Activated T-helper 1 cell treated with anti-CD3 and anti-CD28 coated beads, Interleukin-2, amount 50 U/mL, for 16 hours (primary cell): ENCODE measurements at places on chromosomes 2 and 18.

- DNase-seq: no peak
Observed at GRCh38 chr18:39274535-39274934, 1708.9 kb upstream of the CELF4 start.

- no peak for DNase-seq
Observed at GRCh38 chr2:240429872-240430491, 5.5 kb upstream of the GPC1 start.

- no peak for DNase-seq
Observed at GRCh38 chr2:27494284-27494943, 586 bp downstream of the FNDC4 start.

GRCh38 chr2:196610796-196611195 lies 28.7 kb upstream of the CCDC150 start:
- DNase-seq: no peak

DNA sequence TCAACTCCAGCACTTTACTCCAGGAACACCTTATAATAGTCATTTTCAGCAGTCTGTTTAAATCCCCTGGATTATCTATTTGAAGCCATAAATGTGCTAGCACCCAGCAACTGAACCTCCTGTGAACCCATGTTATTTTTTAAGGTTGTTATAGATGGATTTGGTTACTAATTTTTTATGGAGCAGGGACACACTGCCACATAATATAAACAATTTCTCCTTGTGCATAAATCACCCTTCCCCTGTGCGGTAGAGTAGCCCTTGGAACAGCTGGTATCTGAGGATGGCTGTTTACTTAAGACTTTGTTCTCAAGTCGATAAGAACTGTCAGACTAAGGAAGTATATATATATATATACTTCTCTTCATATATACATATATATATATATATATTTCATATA lies 367.4 kb downstream of the EPHA4 start:
- no peak for DNase-seq

DNA sequence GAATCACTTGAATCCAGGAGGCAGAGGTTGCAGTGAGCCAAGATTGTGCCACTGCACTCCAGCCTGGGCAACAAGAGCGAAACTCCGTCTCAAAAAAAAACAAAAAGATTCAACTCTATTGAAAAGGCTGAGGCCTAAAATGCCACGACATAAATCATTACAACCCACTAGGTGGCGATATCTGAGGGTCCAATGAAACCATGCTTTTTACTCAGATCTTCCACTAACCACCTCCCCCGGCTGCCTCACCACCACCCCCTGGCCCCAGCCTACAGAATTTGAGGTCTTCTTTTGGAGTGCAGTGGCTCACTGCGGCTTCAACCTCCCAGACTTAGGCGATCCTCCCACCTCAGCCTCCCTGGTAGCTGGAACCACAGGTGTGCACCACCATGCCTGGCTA lies 57.5 kb downstream of the AP1S3 start:
- peak; percentile 6 for DNase-seq

DNA sequence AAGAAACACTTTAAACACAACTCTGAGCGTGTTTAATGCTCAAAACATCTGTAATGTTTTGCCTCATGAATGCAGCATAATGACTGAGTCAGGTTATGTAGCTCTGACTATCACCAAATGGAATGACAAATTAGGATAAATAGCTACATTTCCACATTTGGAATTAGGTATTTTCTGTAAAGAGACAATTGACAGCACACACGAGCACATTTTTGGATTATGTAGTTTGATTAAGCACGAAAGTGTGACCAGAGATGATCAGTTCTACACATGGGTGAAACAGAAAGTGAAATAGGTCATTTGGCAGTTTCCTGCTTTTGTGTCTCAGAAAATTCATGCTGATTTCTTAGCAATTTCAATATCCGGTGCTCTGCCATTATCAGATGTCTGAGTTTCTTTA lies 29.0 kb downstream of the LPIN1 start:
- no peak for DNase-seq

GRCh38 chr2:85106489-85107180 lies 26.6 kb upstream of the TCF7L1 start:
- no peak for DNase-seq

- DNase-seq: no peak
Observed at GRCh38 chr18:73232933-73233332, 365.1 kb upstream of the NETO1 start.

DNA sequence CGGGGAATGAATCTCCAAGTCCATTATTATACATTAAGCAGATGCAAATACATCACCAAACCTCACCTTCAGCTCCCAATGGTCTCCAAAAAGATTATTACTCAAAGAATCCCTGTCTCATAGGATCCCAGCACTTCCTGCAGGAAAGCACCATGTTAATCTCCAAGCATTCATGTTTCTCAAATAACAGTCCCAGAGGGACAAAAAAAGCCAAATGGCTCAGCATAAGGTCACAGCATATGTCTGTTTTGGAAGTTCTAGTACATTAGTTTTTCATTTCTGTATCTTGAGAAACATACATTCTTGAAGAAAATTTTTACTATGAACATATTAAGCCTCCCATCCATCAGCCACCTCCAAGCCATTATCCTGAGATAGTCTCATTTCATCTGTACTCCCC lies 103.3 kb downstream of the METTL4 start:
- no peak for DNase-seq

- no peak for DNase-seq
Observed at GRCh38 chr2:222404151-222404905, 20.0 kb upstream of the SGPP2 start.

- DNase-seq: no peak
Observed at GRCh38 chr18:13431886-13432285, 213.3 kb downstream of the LDLRAD4 start.

- no peak for DNase-seq
Observed at GRCh38 chr2:7905756-7906155, 776.1 kb upstream of the ID2 start.

DNA sequence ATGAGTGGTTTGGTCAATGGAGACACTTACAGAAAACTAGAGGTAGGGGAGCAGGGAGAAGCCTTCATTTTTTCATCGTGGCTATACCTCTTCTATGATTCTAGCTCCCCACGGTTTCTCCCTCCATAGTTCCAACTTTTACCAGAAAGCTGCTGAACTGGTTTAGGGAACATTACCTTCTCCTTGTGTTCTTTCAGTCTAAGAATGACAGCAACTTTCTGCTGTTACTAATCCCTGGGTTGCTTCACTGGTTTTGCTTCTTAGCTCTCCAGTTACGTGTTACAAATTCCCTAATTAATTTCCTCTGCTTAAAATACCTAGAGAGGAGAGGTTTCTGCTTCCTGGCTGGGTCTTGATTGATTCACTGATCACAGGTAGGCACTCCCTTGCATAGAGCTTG lies 499.9 kb downstream of the SLC4A3 start:
- DNase-seq: no peak

GRCh38 chr18:38602341-38602740 lies 1036.7 kb upstream of the CELF4 start:
- no peak for DNase-seq

GRCh38 chr18:75284566-75284965 lies 74.0 kb downstream of the TSHZ1 start:
- no peak for DNase-seq

DNA sequence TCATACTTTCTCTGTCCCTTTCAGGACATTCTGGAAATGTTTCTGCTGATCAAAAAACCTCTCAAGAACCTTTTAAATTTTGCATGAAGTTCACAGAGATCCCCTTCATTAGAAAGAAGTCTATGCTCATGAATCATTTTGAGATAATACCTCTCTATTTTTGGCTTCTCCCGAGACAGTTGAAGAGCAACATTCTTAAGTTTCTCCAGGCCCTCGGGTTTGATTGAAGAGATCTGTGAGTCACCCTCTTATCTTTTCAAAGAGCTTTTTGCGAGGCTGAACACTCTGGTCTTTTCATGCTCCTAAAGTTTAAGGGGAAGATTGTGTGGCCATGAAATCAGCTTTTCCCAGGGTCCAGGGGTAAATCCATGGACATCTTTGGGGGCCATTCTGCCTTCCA lies 354.2 kb downstream of the FBXO15 start:
- DNase-seq: no peak

GRCh38 chr2:169446452-169446851 lies 32.8 kb upstream of the BBS5 start:
- DNase-seq: no peak

- no peak for DNase-seq
Observed at GRCh38 chr2:120711694-120712093, 24.0 kb upstream of the GLI2 start.

GRCh38 chr18:2590303-2590702 lies 18.9 kb downstream of the NDC80 start:
- DNase-seq: no peak

- DNase-seq: no peak
Observed at GRCh38 chr18:13422541-13423147, 204.1 kb downstream of the LDLRAD4 start.

- DNase-seq: no peak
Observed at GRCh38 chr18:36314754-36315153, 17.2 kb downstream of the FHOD3 start.

DNA sequence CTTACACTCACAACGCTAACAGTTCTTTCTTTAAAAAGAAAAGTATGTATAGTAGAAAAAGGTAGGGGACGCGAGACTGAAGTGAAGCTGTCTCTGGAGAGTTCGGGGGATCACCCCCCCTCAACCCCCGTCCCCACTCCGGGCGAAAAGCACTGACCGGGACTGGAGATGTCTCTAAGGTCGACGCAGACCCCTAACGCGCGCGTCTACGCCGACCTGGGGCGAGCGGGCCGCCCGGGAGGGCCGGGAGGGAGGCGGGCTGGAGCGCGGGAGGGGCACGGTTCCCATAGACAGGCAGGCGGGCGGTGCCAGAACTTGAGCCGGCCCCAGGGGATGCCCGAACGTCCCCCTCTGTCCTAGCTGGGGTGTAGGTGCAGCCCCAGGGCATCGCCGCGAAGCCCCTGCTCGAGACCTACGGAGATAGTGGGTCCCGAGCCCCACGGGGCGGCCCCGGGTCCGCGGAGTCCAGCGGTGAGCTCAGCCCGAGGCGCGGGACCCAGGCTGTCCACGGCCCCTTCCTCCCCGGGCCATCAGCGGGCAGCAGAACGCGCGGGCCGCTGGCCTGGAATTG lies 82.2 kb downstream of the CHRNA1 start:
- no peak for DNase-seq

DNA sequence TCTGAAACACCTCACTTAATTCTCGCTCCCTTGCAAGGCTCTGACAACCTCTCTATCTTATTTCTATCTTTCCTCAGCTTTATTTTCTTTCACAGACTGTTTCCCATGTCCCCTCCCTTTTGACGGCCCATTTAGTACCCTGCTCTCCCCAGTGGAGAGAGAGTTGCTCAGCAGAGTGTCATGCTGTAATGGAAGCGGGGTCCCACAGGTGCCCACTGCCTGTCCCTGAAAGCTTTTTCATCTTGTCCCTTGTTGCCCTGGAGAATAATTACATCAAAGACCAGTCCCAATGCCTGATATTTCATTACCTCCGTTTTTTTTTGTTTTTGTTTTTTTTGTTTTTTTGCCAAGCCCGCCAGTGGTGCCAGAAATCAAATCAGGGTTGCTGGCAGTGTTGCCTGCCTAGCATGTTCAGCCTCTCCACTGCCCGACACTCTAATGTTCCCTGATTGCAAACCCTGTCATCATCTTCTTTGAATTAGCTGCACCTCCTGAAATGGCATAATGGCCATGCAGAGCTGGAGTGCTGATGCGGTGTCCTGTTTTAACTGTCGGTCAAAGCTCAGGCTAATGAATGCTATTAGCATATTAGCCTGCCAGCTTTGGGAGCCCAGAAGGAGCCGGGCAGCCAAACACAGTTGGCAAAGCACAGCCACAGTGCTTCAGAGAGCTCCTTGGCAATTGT lies 71.2 kb upstream of the CAVIN2 start:
- DNase-seq: no peak

- DNase-seq: no peak
Observed at GRCh38 chr2:73232403-73233153, 461 bp downstream of the PRADC1 start.

- no peak for DNase-seq
Observed at GRCh38 chr2:64932371-64933216, 56.6 kb upstream of the SLC1A4 start.

DNA sequence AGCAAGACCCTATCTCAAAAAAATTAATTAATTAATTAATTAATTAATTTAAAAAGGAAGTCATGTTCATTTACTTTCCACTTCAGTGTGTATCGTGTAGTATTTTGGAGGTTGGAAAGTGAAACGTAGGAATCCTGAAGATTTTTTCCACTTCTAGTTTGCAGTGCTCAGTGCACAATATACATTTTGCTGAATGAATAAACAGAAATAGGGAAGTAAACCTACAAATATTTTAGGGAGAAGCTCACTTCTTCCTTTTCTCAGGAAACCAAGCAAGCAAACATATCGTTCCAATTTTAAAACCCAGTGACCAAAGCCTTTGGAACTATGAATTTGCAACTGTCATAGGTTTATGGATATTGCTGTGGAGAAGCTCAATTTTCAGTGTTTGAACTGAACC lies 27.8 kb downstream of the SLC14A1 start:
- DNase-seq: no peak

DNA sequence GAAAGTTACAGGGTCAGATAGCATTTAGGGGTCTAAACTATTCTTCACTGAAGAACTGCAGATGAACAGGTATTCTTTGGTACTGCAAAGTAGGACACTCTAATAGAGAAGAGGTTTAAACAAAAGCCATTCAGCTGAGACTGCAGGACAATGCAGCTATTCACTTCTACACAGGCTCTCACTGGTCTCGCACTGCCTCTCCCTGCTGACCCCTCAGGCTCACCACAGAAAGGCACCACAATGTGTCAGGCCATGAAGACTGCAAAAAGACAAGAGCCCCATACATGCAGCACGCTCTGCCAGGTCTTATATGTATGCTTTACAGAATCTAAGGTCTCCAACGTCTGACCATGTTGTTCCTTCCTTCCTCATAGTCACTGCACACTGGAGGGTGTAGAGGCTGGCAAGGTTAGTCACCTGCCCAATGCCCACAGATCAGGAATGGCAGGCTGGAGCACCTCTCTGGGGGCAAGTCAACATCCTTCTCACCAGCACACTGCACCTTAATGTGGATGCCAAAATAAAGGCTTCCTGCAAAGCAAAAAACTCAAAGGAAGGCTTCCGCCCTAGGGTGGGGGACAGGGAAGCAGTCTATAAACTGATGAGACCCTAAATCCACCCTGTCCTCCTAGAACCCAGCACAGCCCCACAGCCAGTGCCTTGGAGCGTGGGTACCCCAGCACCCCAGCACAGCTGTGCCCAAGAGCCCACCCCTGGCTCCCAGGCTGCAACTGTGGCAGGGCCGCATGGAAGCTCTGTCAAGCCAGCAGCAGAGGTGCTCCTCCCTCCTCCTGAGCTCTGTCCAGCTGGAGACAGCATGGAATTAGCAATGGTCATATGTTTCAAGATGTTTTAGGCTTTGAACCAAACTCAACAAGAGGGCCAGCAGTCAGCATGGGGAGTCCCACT lies 10.7 kb upstream of the RNU4ATAC start:
- DNase-seq: no peak
